Iris pigment epithelial cell (primary cell): ENCODE measurements at places on chromosomes 12 and 14.

- DNase-seq: no peak
These were observed 78.5 kb downstream of the MAP1LC3B2 start for GRCh38 chr12:116637589-116638150.

GRCh38 chr12:66838366-66838765 is 159.5 kb upstream of the GRIP1 start:
- peak; percentile 2 for DNase-seq

DNA sequence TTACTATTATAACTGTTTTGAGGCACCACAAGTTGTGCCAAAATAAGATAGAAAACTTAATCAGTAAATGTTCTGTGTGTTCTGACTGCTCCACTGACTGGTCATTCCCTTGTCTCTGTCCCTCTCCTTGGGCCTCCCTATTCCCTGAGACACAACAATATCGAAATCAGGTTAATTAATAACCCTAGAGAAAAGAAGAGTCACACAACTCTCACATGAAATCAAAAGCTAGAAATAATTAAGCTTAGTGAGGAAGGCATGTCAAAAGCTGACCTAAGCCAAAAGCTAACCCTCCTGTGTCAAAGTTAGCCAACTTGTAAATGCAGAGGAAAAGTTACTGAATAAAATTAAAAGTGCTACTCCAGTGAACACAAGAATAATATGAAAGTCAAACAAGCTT is 53.8 kb upstream of the CCDC196 start:
- DNase-seq: no peak

- DNase-seq: peak; percentile 66
These were observed 25.7 kb downstream of the KLRK1 start for GRCh38 chr12:10363914-10364814.

DNA sequence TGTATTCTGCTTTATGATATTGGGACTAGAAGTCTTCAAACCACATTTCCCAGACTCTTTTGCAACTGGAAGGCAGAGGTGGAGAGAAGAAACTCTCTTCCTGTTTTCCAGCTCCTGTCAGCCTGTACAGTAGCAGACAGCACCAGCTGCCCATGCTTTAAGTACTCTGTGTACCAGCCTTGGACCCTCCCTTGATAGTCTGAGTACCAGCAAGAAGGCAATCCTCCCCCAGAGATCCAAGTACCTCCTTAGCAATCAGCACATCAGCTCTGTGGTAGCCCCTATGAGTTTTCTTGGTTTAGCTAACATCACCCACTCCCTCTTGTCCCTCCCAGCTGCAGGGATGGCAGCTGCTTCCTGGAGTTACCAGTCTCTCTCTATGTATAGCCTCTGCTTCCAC is 56.3 kb downstream of the STXBP6 start:
- no peak for DNase-seq

- no peak for DNase-seq
These were observed 285.2 kb upstream of the SYT10 start for GRCh38 chr12:33724867-33725266.

DNA sequence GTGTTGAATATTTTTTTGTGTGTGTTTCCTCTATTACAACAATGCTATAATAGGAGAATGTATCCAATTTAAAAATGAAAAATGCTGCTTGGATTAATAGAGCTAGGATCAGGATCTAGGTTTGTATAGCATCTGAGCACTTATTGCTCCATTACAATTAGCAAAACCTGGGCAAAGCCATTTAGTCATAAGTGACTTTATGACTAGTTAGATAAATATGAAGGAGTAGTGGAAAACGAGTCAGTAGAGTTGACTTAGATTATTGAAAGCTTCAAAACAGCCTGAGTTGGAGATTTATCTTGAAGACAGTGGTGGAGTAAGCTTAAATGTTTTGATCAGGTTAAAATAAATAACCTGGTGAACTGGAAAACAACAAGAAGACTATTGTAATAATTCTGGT is 2.8 kb downstream of the MED21 start:
- DNase-seq: peak; percentile 26

DNA sequence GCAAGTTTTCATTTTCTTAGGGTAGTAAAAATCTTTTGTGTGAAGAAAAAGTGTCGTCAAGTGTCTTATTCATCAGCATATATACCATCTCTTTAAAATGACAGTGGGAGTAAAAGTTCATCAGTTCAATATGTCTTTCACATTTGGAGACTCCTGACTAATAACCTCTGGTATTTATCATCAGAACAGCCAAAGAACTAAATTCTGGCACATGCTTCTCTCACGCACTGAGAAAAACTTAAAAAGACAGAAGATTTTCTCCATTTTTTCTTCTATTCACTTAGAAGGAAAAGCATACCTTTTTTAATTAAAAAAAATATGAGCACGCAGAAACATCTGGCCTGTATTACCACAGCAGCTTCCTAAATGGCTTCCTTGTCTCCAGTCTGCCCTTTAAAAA is 265.7 kb downstream of the AKAP6 start:
- peak; percentile 70 for DNase-seq

GRCh38 chr12:44876544-44877410 is 662 bp upstream of the NELL2 start:
- DNase-seq: peak; percentile 37

DNA sequence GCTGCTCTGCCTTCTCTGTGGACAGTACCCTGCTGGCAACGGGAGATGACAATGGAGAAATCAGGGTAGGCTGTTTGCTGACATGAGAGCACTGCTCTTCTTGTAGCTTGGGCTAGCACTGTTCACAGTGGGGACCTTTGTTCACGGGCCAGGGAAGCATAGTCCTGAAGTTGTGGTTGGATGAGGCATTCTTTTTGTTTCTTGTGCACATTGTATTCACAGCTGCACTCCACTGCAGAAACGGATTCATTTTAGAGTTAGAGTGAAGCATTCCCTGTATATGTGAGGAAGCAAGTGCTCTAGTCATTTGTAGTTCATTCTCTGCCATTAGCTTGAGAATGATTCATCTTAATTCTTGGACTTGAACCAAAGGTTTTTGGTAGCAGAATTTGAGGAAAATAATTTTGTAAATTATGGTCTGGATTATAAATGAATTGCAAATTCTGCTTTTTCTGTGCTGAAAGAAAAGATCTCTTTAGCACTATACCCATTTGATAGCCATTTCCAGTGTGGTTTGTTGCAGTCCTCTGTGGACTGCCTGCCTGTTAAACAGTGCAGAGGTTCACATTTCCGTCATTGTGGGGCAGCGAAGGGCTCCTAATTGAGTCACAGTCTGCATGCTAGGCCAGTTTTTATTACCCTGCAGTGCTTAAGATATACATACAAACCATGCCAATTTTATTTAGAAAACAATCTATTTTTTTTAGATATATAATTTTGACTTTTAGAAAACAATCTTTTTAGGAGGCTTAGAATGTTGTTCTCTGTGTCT is 80.6 kb downstream of the APAF1 start:
- peak; percentile 78 for DNase-seq

GRCh38 chr12:52145228-52146088 is 46.4 kb downstream of the KRT80 start:
- DNase-seq: no peak

- DNase-seq: no peak
These were observed 134.8 kb upstream of the FUT8 start for GRCh38 chr14:65277580-65278270.
